ENCODE measurements at places on chromosomes 4 and X. TPM values are rescaled to one million over a fixed set of nuclear protein-coding genes. Genes with fewer than 3 reads are reported as not detected.

The PGK1 gene
- 222 TPM for total RNA-seq

The BEX1 gene
- total RNA-seq, result 0.76 TPM

The ZBTB49 gene
- total RNA-seq, result 8.7 TPM

The IDS gene
- total RNA-seq, result 88.2 TPM

The ENAM gene
- total RNA-seq, result 0.62 TPM

The DGAT2L6 gene
- total RNA-seq, result not detected

The ARHGAP36 gene
- not detected for total RNA-seq

The STIM2 gene
- 17.4 TPM for total RNA-seq

The CNOT6L gene
- 38.3 TPM for total RNA-seq

The PNMA6A gene
- 1.5 TPM for total RNA-seq

The PPP2R3B gene
- 23.4 TPM for total RNA-seq

The FRAS1 gene
- 2.3 TPM for total RNA-seq

The GYG2 gene
- total RNA-seq, result 1.4 TPM

The CT83 gene
- total RNA-seq, result not detected

The NWD2 gene
- total RNA-seq, result not detected

The CDKL2 gene
- total RNA-seq, result 1.3 TPM

The WDR44 gene
- 16.6 TPM for total RNA-seq

The RNF175 gene
- 0.52 TPM for total RNA-seq

The RAB41 gene
- total RNA-seq, result not detected

The TMPRSS11B gene
- not detected for total RNA-seq

The MAP9 gene
- total RNA-seq, result 10.5 TPM

The OPRPN gene
- not detected for total RNA-seq

The GPRIN3 gene
- total RNA-seq, result 5.4 TPM

The SPON2 gene
- 18.1 TPM for total RNA-seq

The CLIC2 gene
- total RNA-seq, result 16.2 TPM

The TMEM150C gene
- total RNA-seq, result 6.9 TPM

The GC gene
- 0.56 TPM for total RNA-seq

The ADGRL3 gene
- total RNA-seq, result 54.3 TPM

The GAGE12F gene
- total RNA-seq, result not detected

The C4orf36 gene
- total RNA-seq, result 0.93 TPM

The PIR gene
- total RNA-seq, result 12.2 TPM

The PAGE1 gene
- not detected for total RNA-seq

The RAB9B gene
- 24.7 TPM for total RNA-seq

The CYP4V2 gene
- 23.0 TPM for total RNA-seq

The GRIA3 gene
- total RNA-seq, result 15.2 TPM

The CXCL5 gene
- total RNA-seq, result 0.14 TPM

The FAM241A gene
- total RNA-seq, result 6.7 TPM
